Aorta (tissue), 5 donors: ENCODE measurements at places on chromosomes 3 and 15. TPM values are rescaled to one million over a fixed set of nuclear protein-coding genes. Genes with fewer than 3 reads are reported as not detected.

DNA sequence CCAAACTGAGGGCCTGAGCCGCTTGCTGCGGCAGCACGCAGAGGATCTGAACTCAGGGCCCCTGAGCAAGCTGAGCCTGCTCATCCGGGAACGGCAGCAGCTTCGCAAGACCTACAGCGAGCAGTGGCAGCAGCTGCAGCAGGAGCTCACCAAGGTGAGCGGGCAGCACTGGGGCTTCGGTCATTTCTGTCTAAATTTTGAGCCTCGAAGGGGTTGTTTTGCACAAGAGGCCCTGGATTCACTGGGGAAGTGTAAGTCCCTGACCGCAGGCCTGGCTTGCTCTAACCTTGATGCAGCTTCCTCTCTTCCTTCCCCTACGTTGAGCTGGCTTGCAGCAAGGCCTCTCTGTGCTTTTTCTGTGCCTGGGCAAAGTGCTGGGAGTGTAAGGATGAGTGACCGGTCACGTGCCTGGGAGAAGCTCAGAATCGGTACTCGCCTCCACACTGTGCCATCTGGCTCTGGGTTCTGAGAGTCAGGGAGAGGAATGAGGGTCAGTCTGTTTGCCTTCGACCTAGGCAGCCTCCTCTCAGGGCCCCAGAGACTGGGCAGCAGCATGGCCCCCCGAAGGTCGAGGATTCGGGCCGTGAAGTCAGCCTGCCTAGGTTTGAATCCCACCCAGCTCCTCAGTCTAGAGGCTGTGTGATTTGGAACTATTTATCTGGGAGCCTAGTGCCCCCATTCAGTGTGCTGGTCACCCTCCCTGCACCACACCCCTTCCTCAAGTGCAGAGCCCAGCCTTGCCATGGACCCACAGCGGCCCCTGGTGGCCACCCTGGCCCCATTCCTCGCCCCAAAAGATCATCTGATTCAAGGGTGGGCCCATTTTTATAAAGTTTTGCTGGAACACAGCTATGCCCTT lies 1.4 kb downstream of the FES start:
- H3K27me3 ChIP-seq: no peaks in the 10 kb centered on the region
- no peaks in the 10 kb centered on the region for H3K36me3 ChIP-seq
- peak overlapping the region; percentile 6 for H3K27ac ChIP-seq
- H3K4me1 ChIP-seq: no peaks in the 10 kb centered on the region

GRCh38 chr3:157233923-157234322 lies 74.0 kb upstream of the CCNL1 start:
- no peaks in the 10 kb centered on the region for H3K4me1 ChIP-seq
- H3K4me3 ChIP-seq: no peak overlapping the region
- H3K27me3 ChIP-seq: no peaks in the 10 kb centered on the region
- no peaks in the 10 kb centered on the region for H3K36me3 ChIP-seq
- no peak for DNase-seq

SNTN gene
- not detected for total RNA-seq

DNA sequence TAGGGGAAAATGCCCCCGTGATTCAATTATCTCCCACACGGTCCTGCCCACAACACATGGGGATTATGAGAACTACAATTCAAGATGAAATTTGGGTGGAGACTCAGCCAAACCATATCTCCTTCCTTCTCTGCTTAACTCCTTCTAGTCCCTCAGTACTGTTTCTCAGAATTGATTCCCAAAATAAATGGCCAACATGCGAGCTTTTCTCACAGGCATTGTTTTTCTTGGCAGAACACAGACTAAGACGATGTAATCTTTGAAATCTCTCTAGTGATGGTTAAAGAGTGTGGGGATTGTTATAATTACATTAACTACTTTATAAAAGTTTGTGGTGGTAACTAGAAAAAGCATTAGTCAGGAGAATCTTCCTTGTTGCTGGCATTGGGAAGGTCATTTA lies 366.5 kb downstream of the LPP start:
- H3K36me3 ChIP-seq: no peaks in the 10 kb centered on the region
- H3K4me1 ChIP-seq: peaks cover 10% of the 10 kb centered on the region
- no peaks in the 10 kb centered on the region for H3K27me3 ChIP-seq

- no peaks in the 10 kb centered on the region for H3K36me3 ChIP-seq
- H3K4me1 ChIP-seq: no peaks in the 10 kb centered on the region
- no peaks in the 10 kb centered on the region for H3K27me3 ChIP-seq
- DNase-seq: no peak
- H3K27ac ChIP-seq: no peak overlapping the region
Measured at GRCh38 chr3:12972043-12972442, 101.2 kb downstream of the IQSEC1 start.

C3orf85 gene
- total RNA-seq: not detected

- DNase-seq: no peak
- H3K27me3 ChIP-seq: no peaks in the 10 kb centered on the region
- H3K36me3 ChIP-seq: no peaks in the 10 kb centered on the region
- H3K4me3 ChIP-seq: no peak overlapping the region
- H3K4me1 ChIP-seq: no peaks in the 10 kb centered on the region
Measured at GRCh38 chr3:43481375-43481774, 140.4 kb downstream of the ANO10 start.

- DNase-seq: peak; percentile 80
- H3K4me3 ChIP-seq: peak overlapping the region; percentile 92
- H3K4me1 ChIP-seq: peaks cover 3% of the 10 kb centered on the region
- H3K36me3 ChIP-seq: no peaks in the 10 kb centered on the region
- no peaks in the 10 kb centered on the region for H3K27me3 ChIP-seq
Measured at GRCh38 chr3:130894130-130894985, 474 bp downstream of the ATP2C1 start.

GRCh38 chr15:36066757-36067156 lies 512.7 kb upstream of the CDIN1 start:
- no peak overlapping the region for H3K4me3 ChIP-seq
- H3K27ac ChIP-seq: no peak overlapping the region
- H3K36me3 ChIP-seq: no peaks in the 10 kb centered on the region
- H3K4me1 ChIP-seq: no peaks in the 10 kb centered on the region
- H3K27me3 ChIP-seq: no peaks in the 10 kb centered on the region
- DNase-seq: no peak

NEDD4 gene
- 42.6 TPM for total RNA-seq

- no peaks in the 10 kb centered on the region for H3K27me3 ChIP-seq
- no peaks in the 10 kb centered on the region for H3K4me1 ChIP-seq
- DNase-seq: no peak
- H3K27ac ChIP-seq: no peak overlapping the region
- no peak overlapping the region for H3K4me3 ChIP-seq
Measured at GRCh38 chr3:157810924-157811718, 295.1 kb downstream of the SHOX2 start.

DNA sequence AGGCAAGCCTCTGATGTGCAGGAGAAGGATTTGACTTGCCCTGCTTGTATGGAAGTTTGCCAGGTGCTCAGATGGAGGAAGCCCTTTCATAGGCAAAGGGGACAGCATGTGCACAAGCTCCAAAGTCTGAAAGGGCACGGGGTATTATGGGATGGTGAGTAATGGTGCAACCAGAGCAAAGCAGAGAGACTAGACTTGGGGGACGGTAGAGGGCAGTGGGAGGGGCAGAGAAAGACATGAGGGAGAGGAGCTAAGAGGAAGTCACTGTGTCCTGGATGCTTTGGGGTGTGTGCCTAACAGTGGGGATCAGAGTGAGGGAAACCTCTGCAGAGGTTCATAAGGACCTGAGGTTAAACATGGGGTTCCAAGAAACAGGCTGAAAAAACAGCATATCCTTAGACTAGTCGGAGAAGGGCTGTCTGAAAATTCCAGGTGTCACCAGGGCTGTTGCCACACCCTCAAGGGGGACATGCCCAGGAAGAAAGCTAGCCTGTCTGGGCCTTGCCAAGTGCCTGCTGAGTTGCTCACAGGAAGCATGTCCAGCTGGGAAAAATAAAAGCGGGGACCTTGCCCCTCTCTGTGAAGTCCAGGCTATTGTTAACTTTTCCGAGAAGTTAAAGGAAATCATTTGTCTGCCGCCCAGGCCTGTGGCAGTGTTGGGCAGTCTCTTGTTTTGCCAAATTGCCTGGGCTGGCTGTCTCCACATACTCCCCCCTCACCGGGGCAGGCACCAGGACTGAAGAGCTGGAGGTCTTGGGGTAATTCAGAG lies 47.1 kb downstream of the HRH1 start:
- H3K27me3 ChIP-seq: no peaks in the 10 kb centered on the region
- H3K4me1 ChIP-seq: peaks cover 7% of the 10 kb centered on the region
- H3K27ac ChIP-seq: peak overlapping the region; percentile 51
- H3K4me3 ChIP-seq: no peak overlapping the region

PIGBOS1 gene
- total RNA-seq: 12.5 TPM

MINAR1 gene
- total RNA-seq: 1.4 TPM

SI gene
- total RNA-seq: not detected

GRCh38 chr3:183966361-183966791 lies 51.3 kb downstream of the ABCC5 start:
- no peaks in the 10 kb centered on the region for H3K27me3 ChIP-seq
- peaks cover 5% of the 10 kb centered on the region for H3K36me3 ChIP-seq
- H3K27ac ChIP-seq: no peak overlapping the region

GRCh38 chr15:90907838-90908507 lies 4.9 kb downstream of the MAN2A2 start:
- no peak overlapping the region for H3K27ac ChIP-seq
- no peaks in the 10 kb centered on the region for H3K27me3 ChIP-seq

- DNase-seq: no peak
- no peak overlapping the region for H3K4me3 ChIP-seq
- H3K27me3 ChIP-seq: no peaks in the 10 kb centered on the region
- peak overlapping the region; percentile 73 for H3K27ac ChIP-seq
- peaks cover 2% of the 10 kb centered on the region for H3K4me1 ChIP-seq
Measured at GRCh38 chr15:62895139-62895866, 147.2 kb upstream of the TPM1 start.

CD86 gene
- total RNA-seq: 19.7 TPM

SERPINI2 gene
- 0.49 TPM for total RNA-seq

DNA sequence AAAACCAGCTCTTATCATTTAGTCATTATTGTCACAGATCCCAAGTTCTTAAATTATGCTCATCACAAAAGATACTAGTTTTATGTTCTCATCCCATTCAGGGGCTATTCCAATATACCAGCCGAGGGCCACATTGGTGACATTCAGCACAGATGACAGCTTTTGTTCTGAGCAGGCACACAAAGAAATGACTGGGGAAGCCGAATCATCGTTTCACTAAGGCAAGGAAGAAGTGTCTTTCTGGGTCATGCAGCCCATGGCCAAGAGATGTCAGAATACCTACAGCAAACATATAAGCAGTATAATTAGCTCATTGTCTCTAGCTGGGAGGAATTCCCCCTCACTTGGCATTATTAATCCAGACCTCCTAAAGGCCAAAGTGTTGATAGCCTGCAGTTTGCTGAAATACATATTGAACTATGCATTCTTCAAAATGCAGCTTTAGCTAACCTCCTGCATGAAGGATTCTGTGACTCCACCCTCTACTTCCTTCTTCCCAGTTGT lies 100.2 kb downstream of the CNTN4 start:
- no peak overlapping the region for H3K4me3 ChIP-seq
- H3K27me3 ChIP-seq: no peaks in the 10 kb centered on the region
- no peak for DNase-seq
- H3K4me1 ChIP-seq: peaks cover 2% of the 10 kb centered on the region
- no peak overlapping the region for H3K27ac ChIP-seq

- DNase-seq: no peak
- H3K27ac ChIP-seq: no peak overlapping the region
- H3K36me3 ChIP-seq: no peaks in the 10 kb centered on the region
- H3K4me3 ChIP-seq: no peak overlapping the region
Measured at GRCh38 chr15:91282486-91282885, 182.4 kb downstream of the SV2B start.

LRRIQ4 gene
- total RNA-seq: not detected

GRCh38 chr3:179811321-179812095 lies 158.7 kb downstream of the USP13 start:
- H3K4me3 ChIP-seq: no peak overlapping the region
- DNase-seq: no peak
- no peaks in the 10 kb centered on the region for H3K36me3 ChIP-seq
- H3K4me1 ChIP-seq: no peaks in the 10 kb centered on the region
- H3K27ac ChIP-seq: no peak overlapping the region
- H3K27me3 ChIP-seq: no peaks in the 10 kb centered on the region

DNA sequence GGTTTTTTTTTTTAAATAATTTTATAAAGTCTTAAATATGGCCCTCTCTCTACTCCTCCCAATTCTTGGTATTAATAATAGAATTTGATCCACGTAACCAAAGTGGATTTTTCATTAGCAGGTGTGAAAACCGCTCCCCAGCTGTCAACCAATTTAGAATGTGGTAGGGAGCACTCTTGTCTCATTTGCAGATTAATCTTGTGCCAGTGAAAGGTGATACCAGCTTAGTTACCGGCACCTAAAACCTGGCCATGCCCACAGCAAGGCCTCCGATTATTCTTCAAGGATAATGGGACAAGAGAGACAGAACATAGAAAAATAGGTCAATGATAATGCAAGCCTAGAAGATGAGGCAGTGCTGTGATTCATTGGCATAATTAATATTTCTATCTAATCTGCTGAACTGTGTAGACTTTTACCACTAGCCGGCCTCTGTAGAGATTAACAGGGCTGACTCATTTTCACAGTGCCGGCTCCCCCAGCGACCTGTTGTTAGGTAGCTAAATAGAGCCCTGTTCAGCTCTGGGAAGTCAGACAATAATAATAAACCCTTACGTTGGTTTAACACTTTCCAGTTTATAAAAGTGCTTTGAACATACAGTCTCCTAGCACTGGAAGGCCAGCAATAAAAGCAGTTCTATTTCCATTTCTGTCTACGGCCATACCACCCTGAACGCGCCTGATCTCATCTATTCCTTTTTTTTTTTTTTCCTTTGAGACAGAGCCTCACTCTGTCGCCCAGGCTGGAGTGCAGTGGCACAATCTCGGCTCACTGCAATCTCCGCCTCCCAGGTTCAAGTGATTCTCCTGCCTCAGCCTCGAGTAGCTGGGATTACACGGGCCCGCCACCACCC lies 102.9 kb downstream of the SHQ1 start:
- no peak overlapping the region for H3K4me3 ChIP-seq
- no peaks in the 10 kb centered on the region for H3K4me1 ChIP-seq
- H3K36me3 ChIP-seq: peaks cover 2% of the 10 kb centered on the region
- no peak for DNase-seq
- H3K27ac ChIP-seq: no peak overlapping the region

SCN11A gene
- total RNA-seq: 0.16 TPM

DNA sequence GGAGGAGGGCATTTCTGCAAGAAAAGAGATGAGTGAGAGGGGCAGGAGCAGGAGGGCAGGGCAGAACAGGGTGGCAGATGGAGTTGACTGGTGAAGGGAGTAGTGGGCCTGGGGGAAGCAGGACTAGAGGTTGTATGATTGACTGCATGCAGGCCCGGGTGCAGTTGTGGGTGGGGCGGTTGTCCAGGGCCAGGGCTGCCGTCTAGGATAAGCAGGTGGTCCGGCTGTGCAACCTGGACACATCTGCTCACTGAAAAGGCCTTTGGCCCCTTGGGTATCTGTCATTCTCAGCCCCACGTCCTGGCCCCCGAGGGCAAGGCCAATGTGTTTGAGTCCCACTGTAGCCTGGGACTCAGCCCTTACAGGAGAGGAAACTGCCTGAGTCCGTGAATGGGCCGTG lies 25.4 kb downstream of the ALS2CL start:
- H3K27ac ChIP-seq: no peak overlapping the region
- no peak for DNase-seq

DNA sequence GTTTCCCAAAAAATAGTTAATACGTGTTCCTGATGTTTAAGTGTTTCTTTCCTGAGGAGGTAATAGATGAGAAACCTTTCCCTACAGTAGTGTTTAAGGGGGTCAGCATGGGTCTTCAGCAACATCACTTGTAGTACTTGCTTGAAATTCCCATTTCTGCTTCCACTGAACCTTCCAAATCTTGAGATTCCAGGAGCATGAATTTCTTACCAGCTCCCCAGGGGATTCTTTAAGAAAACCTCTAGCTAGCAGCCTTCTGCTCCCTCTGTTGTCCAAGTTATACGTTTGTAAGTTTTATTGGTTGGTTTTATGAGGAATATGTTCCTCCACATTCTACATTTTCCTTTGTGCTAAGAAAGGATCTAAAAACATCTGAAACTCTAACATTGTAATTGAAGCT lies 38.2 kb upstream of the ACP3 start:
- DNase-seq: no peak
- no peak overlapping the region for H3K4me3 ChIP-seq
- no peaks in the 10 kb centered on the region for H3K27me3 ChIP-seq
- no peaks in the 10 kb centered on the region for H3K36me3 ChIP-seq
